ENCODE measurements at places on chromosomes 4 and X.

- DNase-seq, result peak; percentile 20
These were observed 52.8 kb upstream of the RBM47 start for GRCh38 chr4:40682290-40683101.

GRCh38 chr4:88993246-88993645 lies 63.7 kb downstream of the FAM13A start:
- peak; percentile 40 for DNase-seq

- no peak for DNase-seq
These were observed 173.2 kb downstream of the BEND2 start for GRCh38 chrX:18047491-18047890.

GRCh38 chrX:109600237-109600651 lies 24.7 kb downstream of the KCNE5 start:
- DNase-seq, result peak; percentile 4

DNA sequence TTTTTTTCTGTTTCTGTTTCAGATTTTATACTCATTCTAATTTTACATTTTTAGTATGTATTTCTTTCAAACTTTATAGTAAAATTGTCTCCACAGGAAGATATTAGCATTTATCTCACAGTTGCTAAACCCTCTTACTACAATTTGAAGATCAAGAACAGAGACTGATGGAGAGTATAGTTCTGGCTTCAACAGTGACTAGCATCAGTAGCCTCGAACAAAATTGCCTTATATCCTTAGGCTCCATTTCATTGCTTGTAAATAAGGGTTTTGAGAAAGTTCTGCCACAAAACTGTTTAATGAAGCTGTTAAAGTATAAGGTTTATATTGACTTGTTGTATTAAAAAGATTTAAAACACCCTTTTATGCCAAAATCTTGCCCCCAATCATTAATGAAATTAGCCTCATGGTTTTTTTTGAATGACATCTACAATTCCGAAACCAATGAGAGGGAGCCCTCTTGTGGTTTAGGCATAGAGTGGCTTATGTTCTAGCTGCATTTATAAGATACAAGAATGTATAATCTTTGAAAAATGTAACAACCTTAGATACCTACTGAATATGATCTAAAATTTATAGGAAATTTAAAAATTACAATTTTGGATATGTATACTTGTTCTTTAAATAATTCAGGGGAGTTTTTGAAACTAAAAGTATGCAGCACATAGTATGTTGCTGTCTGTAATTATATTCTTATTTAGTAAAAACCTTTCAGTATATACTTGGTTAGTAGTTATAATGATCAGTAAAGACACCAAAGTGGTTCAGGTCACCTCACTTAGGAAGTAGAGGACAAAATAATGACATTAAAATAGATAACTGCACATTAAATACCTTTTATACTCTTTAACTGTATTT lies 109.8 kb upstream of the HPGD start:
- peak; percentile 84 for DNase-seq

Data from hematopoietic multipotent progenitor cell treated with erythropoietin and hydrocortisone succinate and interleukin-3 and kit ligand, for 6 days (in vitro differentiated cells).